ENCODE measurements at places on chromosomes 2 and 18.

DNA sequence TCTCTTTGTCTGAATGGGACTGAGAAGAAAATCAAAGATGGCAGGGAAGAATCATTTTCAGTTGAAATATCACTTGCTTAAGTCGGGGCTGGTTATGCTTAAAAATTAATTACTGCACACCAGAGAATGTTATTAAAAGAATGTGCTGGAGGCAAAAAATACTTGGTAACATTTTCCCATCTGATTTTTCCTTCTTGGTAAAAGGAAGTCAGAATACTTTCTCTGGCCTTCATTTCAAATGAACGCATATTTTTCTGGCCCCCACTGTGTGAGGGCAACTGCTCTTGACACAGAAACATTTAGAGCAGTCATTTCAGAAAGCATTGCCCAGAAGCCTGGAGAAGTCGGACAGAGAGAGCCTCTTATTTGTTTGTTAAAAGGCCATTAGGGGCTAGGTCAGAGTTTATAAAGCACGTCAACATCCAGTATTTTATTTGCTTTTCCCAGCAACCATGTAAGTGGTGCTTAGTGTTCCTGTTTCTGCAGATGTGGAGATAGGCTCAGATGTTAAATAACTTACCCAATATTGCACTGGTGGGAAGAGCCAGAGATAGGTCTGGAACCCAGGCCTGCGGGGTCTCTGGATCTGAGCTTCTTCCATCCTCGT, 32.9 kb upstream of the LYPD6B start:
- DNase-seq, result no peak

GRCh38 chr18:76376225-76376624, 118.8 kb downstream of the ZNF516 start:
- no peak for DNase-seq

GRCh38 chr2:100643467-100643866, 80.7 kb downstream of the PDCL3 start:
- DNase-seq, result no peak

- DNase-seq, result no peak
Measured at GRCh38 chr2:237538001-237538720, 28.2 kb upstream of the PRLH start.

DNA sequence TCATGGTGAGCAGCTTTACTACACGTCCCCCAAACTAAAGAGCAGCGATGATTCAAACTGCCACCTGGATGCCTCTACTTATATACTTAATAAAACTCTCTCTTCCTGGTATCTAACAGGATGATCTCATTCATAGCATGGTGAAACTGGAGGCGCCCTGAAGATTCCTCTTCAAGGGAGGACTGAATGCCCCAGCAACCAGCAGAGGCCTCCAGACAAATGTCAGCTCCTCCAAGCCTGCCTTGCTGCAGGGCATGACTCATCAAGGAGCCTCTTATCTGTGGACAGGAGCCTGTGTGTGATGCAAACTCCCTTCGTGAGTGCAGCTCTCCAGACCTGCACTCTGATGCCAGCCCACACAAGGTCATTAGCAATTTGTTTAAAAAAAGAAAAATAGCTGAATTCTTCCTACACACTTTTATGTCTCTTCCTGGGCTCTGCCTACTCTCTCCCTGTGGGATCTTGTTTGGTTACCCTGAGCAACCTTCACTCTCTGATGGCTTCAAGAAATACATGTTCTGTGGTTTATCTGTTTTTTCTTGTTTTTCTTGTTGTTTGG, 30.2 kb downstream of the LONRF2 start:
- peak; percentile 45 for DNase-seq

DNA sequence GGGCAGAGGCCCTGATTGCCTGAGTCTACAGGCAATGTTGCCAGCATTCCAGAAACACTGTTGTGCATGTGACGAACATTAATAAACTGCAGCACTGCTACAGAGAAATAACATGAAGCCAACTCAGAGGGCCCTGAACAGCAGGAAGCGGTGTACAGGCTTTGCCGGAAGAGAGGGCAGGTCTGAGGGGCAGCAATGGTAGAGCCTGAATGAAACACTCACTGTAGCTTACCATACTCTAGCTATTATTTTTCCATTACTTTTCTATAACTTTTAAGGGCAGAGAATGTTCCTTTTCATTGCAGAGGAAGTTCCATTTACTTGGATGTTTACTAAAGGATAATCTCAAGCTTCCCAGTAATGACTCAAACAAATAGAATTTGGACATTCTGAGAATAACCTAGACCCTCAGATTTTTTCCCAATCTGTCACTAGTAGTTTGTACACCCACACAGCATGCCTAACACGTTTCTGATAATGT, 150.4 kb downstream of the MTX2 start:
- no peak for DNase-seq
